Mesenchymal stem cell (in vitro differentiated cells and primary cell): ENCODE measurements at places on chromosomes 5 and 9.

DNA sequence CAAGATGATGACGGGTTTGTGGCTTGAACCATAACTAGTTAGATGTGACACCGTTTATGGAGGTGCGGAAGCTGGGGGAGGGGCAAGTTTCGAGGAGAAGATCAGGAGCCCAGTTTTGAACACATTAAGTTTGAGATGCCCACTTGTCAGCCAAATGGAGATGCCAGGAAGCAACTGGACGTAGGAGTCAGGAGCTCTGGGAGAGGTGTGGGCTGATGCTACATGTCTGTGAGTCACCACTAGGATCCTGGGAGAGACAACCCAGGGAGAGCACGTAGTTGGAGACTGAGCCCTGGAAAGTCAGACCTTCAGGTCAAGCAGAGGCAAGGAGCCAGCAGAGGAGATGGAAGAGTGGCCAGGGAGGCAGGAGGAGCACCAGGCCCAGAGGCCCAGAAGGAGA is 48.8 kb upstream of the SLC25A51 start:
- DNase-seq, result peak; percentile 81

DNA sequence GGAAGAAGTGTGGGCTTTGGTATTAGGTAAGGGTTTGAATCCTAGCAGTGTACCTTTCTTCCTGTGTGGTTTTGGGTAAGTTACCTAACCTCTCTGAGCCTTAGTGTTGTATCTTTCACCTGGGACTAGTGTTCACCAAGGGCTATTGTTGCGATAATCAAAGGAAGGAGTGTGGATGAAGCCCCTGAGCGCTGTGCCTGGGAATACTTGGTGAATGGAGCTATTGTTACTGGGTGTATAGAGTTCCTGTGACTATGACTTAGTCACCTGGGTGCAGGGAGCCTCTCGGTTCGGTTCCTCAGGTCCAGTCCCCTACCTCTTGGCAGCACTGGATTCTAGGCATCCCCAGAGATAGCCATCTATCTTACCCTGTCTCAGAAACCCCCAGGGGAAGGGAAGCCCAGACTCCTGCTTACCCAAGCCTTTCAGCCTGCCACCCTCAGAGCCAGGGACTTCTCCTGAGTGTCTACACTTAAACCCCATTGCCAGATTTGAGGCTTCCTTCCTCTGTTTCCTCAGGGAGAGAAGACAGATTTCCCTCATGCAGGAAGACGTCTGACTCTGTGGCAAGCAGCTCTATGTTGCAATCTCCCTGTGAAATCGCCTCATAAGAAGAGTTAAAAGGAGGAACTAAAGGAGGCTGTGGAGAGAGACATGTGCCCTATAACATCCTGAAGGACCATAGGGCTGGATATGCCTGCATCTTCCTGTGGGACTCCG is 181.0 kb upstream of the PITX1 start:
- DNase-seq, result peak; percentile 73

DNA sequence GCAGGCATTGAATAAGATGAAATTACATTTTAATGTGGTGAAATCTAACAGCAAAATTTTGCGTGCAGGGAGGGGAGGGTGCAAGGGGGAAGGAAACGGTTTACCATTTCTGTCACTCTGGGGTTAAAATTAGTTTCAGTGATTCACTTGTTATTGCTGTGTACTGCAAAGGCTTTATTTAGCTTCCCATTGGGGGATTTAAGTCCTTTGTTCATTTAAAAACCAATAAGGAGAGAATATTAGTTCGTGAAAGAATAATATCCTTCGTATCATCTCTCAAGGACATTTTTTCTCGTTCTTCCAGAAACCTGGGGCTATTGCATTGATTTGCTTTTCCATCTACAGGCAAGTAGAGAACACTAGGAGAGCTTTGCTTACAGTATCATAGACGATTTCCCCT is 667.8 kb upstream of the RGMB start:
- DNase-seq, result no peak

DNA sequence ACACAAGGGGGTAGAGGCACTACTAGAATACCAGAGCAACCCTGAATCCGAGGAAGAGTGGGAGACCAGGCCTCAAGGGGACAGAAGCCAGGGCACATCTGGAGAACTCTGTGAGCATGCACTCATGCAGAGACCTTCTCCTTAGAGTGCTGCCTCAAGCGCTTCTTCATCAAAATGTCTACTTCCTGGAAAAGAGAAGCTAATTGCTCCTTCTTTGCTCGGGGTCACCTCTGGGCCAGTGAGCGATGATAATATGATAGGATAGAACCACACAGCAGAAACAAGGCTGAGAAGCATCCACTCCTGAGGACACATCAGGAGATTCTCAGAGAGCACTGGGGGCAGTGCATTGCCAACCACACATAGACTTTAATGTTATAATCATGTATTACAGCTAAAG is 23.7 kb upstream of the LMNB1 start:
- DNase-seq, result no peak

GRCh38 chr9:132249123-132249522 is 87.3 kb downstream of the NTNG2 start:
- DNase-seq, result no peak

GRCh38 chr5:112895682-112896081 is 26.3 kb downstream of the REEP5 start:
- no peak for DNase-seq

DNA sequence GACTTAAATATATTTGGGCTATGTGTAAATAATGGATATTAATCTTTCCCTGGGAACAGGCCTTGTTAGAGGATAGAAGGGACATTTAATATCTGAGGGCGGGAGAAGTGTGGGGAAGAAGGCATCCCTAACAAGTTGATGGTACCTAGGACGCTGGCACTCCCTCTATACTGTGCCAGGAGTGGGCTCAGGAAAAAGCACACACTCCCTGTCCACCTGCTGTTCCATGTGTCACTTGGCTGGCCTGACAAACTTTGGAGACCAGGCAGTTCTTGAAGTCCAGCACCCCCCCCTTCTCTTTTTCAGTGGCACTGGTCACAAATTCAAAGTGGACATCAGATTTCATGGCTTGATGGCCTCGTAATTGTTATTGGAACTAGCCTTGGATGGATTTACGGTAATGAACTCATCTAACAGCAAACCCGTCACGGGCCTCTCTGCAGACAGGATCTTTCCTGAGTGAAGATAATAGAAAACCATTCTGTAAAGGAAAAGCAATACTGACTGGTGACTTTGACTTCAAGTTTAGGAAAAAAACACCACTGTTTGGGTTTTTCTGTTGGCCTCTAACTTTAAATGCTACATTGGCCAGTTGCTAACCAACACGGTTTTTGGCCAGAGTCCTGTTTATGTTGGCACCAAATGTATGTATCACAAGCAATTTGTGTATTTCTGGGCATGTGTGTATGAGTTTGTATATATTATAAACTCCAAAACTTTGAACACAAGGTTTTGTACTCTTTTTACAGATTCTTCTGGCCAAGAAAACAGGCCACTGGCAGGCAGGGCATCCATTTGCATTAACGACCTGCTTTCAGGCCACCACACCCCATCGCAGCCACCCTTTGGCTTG is 552.6 kb downstream of the CCDC171 start:
- no peak for DNase-seq

GRCh38 chr5:100516285-100516684 is 18.9 kb upstream of the FAM174A start:
- DNase-seq, result no peak

DNA sequence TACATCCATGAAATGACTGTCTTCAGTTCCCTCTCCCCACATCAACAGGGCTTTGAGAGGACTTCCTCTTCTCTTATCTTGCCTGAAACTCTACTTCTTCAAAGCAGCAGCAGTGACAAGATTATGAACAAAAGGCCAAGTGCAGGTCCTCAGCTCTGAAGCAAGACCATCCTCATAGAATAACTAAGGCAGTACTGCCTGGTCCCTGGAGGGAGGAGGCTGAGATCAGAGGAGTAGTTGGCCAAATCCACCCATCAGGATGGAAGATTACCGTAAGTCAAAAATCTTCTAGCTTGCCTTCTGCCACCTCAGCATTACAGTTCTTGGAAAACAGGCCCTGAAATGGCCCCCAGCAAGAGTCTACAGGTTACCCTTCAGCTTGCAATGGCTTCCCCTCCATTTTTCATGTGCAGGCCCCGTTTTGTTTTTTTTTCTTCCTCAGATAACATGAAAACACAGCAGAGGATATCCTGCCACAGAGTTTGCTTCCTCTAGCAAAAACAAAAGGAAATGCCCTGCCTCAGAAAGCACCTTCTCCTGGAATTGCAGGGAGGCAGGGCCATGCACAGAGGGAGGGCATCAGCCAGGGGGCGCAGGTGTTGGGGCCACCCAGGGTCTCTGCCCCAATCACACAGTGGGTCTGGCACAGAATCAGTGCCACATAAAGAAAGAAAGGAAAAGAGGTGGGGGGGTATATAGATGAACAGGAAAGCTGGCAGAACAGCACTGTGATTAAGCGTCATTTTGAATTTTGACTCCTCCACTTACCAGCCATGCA is 40.0 kb downstream of the KLHL3 start:
- no peak for DNase-seq

DNA sequence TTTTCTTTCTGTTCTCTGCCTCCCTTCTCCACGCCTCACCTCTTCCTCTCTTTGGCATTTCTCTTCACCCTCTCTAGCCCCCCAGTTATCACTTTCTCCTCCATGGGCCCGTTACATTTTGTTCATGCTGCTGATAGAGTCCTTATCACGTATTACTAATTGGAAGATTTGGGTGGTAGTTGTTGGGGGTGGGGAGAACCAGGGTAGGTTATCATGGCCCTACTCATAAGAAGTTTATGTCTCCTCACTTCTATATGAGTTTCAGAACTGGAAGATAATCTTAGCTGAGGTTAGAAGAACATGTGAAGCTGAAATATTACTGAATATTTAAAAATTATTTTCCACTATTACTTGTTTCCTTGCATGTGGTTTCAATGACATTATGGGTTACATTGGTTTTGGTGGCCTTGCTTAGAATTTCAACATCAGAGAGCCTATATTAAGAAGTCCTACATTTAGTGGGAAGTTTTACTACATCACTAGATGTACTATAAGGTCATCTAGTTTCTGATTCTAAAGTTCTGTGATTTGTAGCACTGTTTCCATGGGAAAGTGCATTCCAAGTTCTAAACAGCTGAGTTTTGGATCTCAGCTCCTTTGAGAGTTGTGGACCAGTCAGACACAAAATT is 36.8 kb downstream of the PIP5K1B start:
- DNase-seq, result no peak

DNA sequence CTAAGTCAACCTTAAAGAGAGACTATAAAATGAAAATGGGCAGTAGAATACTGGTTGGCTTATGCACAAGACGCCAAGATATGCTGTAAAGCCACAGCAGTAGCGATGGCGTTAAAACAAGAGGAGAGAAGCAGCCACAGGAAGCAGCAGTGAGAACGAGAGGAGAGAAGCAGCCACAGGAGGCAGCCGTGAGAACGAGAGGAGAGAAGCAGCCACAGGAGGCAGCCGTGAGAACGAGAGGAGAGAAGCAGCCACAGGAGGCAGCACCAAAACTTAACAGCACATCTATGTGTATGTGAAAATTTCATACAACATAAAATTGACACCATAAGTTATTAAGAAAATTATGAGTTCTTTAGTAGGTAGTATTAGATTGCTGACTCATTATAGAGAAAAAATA is 2318.6 kb upstream of the ACO1 start:
- DNase-seq, result no peak

GRCh38 chr5:1316588-1317340 is 21.9 kb upstream of the TERT start:
- DNase-seq, result no peak

DNA sequence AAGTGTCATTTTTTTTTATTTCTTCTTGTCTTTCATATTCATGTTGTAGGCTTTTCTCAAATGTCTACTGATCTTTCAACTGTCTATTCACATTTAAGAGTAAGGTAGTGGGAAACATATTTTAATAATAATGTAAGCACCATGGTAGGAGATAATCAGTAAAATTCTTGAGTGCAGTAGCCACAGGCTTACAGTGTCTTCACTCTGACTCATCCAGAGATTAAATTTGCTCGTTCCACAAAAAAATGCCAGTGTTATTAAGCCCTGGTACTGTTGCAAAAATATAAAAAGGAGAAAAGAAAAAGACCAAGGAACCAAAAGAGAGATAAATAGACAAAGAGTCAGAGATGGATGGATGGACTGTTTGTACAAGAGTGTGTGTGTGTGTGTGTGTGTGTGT is 43.0 kb downstream of the PARP8 start:
- peak; percentile 60 for DNase-seq

- no peak for DNase-seq
Measured at GRCh38 chr9:16281707-16282106, 588.8 kb downstream of the BNC2 start.

- no peak for DNase-seq
Measured at GRCh38 chr5:78543292-78543691, 105.3 kb downstream of the LHFPL2 start.

- peak; percentile 29 for DNase-seq
Measured at GRCh38 chr5:76836181-76836580, 13.6 kb upstream of the S100Z start.

DNA sequence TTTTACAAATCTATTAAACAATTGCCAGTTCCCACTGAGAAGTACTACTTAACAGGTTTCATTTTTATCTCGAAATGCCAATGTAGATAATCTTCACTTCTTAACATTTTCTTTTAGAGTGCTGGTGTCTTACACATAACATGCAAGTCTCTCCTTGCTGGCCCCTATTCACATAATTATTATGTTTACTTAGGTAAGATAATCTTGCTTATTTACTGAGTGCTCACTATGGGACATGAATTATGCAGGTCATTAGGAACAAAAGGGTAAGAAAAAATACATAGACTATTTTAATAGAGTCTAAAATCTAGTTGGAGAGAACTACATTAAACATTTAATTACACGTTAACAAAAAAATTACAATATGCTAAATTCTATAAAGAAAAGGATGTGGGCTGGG is 328.4 kb downstream of the PRR16 start:
- no peak for DNase-seq

DNA sequence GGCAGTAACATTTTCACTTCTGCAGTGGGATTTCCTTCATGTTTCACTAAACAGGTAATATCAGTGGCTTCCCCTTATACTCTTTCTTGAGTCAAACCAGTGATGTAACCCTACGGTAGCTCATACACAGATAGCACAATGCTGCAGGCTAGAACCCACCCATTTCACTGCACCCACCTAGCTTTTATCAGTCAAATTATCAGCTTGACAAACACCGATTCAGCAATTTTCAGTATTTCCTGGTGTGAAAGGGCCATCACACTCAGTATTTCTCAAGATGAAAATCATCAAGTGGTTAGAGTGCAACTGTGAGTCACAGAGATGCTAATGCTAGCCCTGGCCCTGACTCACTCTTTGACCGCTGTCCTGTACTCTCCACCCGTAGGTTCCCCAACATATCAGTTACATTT is 242.3 kb upstream of the PTGER4 start:
- DNase-seq, result peak; percentile 74

DNA sequence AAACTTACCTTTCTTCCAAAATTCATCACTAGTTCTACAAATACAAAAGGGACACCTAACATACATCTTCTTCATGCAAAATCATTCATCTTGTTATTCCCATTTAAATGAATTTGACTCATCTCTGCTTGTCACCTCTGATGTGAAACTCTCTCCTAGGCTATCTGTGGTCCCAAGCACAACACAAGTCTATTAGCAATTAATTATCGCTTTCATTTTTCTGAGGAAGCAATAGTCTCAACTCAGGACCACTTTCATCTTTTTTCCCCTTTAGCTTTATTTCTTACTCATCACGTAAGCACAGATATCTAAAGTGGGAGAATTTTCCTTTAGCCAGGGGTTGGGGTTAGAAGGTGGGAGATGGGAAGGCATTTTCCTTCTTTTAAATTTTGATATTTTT is 131.9 kb downstream of the ST8SIA4 start:
- DNase-seq, result no peak
